Ovary (tissue), 10 donors: ENCODE measurements at places on chromosomes 1 and 21. TPM values are rescaled to one million over a fixed set of nuclear protein-coding genes. Genes with fewer than 3 reads are reported as not detected.

- H3K36me3 ChIP-seq, result no peaks in the 10 kb centered on the region
- H3K27me3 ChIP-seq, result no peaks in the 10 kb centered on the region
- no peak for DNase-seq
Observed at GRCh38 chr1:39632323-39632681, 7.1 kb downstream of the HEYL start.

DNA sequence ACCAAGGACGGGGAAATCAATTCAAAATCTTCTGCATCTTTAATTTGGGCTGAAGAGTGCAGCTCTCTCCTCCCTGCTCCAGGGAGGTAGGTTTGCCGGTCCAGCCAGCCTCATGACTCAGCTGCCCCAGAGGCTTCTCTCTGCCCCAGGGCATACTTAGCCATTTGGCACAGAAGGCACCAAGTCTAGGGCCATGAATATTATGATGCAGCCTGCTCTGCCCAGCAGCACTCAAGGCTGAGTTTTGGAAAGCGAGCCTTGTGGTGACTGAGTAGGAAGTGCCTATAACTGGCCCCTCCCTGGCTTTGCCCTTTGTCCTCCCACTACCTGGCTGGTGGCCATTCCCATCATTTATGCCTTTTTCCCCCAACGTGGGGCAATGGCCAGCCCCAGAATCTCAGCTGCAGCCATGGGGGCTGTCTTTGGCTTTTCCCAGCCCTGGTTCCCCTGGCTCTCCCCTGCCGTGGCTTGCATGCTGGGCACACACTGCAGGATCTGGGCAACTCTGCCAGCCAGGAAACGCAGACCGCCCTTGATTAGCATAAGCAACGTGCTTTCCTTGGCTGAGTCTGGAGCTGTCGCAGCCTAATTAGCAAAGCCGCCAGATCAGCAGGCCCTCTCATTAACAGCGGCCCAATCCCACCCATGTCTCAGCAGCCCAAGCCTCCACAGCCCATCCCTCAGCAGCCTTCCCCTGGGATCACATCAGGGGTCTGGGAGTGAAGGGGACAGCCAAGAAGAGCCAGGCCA is 258.6 kb upstream of the TMEM51 start:
- DNase-seq, result no peak
- no peaks in the 10 kb centered on the region for H3K36me3 ChIP-seq
- no peaks in the 10 kb centered on the region for H3K27me3 ChIP-seq
- no peaks in the 10 kb centered on the region for H3K4me1 ChIP-seq

DNA sequence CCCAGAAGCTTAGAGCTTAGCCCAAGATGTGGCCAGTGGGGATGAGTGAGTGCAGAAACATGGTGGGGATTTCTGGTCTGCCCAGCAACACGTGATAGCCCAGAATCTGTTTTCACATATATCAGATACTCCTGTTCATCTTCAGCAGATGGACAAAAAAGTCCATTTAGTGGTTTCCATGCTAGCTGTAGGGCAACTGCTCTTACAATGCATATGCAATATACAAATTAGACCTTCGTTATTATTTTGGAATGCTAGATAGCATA is 96.9 kb upstream of the SGIP1 start:
- no peaks in the 10 kb centered on the region for H3K27me3 ChIP-seq
- no peaks in the 10 kb centered on the region for H3K36me3 ChIP-seq
- H3K4me3 ChIP-seq, result no peak overlapping the region

- DNase-seq, result peak; percentile 24
- peak overlapping the region; percentile 49 for H3K4me3 ChIP-seq
- H3K36me3 ChIP-seq, result no peaks in the 10 kb centered on the region
Observed at GRCh38 chr1:107139833-107140702, 771 bp upstream of the NTNG1 start.

DNA sequence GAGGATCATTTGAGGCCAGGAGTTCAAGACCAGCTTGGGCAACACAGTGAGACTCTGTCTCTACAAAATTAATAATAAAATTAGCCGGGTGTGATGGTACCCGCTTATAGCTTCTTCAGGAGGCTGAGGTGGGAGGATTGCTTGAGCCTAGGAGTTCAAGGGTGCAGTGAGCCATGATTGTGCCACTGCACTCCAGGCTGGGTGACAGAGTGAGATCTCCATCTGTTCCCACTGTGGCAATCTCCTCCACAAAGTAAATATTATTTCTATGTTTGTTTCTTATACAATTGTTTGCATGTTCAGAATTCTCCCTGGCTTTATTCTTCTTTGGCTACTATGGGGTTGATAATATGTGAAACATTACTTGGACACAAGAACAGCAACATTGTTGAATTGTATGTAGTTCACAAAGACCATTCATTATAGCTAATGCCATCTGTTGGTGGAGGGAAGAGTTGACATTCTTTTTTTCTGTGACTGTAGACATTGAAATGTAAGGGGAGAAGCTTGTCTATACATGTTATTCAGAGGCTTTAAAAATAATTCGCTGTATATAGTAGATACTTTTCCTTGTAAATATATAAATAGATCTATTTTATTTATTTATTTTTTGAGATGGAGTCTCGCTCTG is 47.8 kb upstream of the SRSF10 start:
- H3K4me3 ChIP-seq, result no peak overlapping the region
- no peak for DNase-seq
- H3K36me3 ChIP-seq, result no peaks in the 10 kb centered on the region
- no peaks in the 10 kb centered on the region for H3K27me3 ChIP-seq

GRCh38 chr1:5150191-5150590 is 495.8 kb downstream of the AJAP1 start:
- no peak overlapping the region for H3K27ac ChIP-seq
- no peak for DNase-seq
- H3K4me3 ChIP-seq, result no peak overlapping the region
- H3K4me1 ChIP-seq, result no peaks in the 10 kb centered on the region
- no peaks in the 10 kb centered on the region for H3K27me3 ChIP-seq
- H3K36me3 ChIP-seq, result no peaks in the 10 kb centered on the region

- no peak for DNase-seq
- no peaks in the 10 kb centered on the region for H3K27me3 ChIP-seq
- no peaks in the 10 kb centered on the region for H3K36me3 ChIP-seq
- H3K4me3 ChIP-seq, result no peak overlapping the region
- no peaks in the 10 kb centered on the region for H3K4me1 ChIP-seq
Observed at GRCh38 chr1:11027316-11027715, 14.9 kb downstream of the TARDBP start.

DNA sequence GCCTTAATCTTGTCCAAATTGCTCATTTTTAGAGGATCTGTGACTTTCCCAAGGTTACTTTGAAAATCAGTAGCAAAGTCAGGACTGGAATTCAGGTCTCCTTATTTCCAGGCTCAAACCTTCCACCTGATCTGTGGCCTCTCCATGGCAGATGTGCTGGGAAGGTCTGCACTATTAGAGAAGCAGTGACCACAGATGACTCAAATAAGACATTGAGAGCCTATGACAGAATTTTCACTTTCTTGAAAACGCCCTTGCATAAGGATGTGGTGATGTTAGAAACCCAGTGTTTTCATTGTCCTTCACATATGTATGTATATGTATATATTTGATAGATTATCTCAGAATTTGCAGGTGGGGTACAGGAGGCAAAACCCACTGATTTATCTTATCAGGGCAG is 45.3 kb downstream of the TTC39A start:
- DNase-seq, result no peak
- no peaks in the 10 kb centered on the region for H3K27me3 ChIP-seq
- H3K4me3 ChIP-seq, result no peak overlapping the region
- H3K36me3 ChIP-seq, result no peaks in the 10 kb centered on the region

- H3K27ac ChIP-seq, result peak overlapping the region; percentile 72
- no peaks in the 10 kb centered on the region for H3K36me3 ChIP-seq
- no peaks in the 10 kb centered on the region for H3K27me3 ChIP-seq
- peaks cover 19% of the 10 kb centered on the region for H3K4me1 ChIP-seq
- peak; percentile 75 for DNase-seq
- no peak overlapping the region for H3K4me3 ChIP-seq
Observed at GRCh38 chr1:53183095-53183990, 13.3 kb upstream of the CPT2 start.

DNA sequence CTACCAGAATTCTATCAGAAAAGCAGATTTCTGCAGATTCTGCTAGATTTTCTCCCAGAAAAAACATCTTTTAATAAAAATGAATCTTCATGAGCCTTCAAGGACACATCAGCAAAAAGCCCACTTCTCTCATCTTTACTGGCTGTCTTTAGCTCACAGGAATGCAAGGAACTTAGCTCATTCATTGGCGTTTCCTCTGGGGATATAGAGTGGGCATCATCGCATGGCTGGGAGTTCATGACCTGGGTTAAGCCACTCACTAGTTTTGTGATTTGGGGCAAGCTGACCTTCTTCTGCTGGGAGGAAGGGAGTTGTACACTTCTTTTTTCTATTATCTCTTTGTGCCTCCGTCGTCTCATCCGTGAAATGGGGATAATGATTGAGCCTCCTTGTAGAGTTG is 149.7 kb downstream of the KAZN start:
- H3K36me3 ChIP-seq, result no peaks in the 10 kb centered on the region
- H3K27ac ChIP-seq, result no peak overlapping the region
- no peak overlapping the region for H3K4me3 ChIP-seq
- no peak for DNase-seq

- no peaks in the 10 kb centered on the region for H3K4me1 ChIP-seq
- no peak overlapping the region for H3K4me3 ChIP-seq
- no peak overlapping the region for H3K27ac ChIP-seq
Observed at GRCh38 chr1:62988867-62989266, 204.9 kb downstream of the ATG4C start.

DNA sequence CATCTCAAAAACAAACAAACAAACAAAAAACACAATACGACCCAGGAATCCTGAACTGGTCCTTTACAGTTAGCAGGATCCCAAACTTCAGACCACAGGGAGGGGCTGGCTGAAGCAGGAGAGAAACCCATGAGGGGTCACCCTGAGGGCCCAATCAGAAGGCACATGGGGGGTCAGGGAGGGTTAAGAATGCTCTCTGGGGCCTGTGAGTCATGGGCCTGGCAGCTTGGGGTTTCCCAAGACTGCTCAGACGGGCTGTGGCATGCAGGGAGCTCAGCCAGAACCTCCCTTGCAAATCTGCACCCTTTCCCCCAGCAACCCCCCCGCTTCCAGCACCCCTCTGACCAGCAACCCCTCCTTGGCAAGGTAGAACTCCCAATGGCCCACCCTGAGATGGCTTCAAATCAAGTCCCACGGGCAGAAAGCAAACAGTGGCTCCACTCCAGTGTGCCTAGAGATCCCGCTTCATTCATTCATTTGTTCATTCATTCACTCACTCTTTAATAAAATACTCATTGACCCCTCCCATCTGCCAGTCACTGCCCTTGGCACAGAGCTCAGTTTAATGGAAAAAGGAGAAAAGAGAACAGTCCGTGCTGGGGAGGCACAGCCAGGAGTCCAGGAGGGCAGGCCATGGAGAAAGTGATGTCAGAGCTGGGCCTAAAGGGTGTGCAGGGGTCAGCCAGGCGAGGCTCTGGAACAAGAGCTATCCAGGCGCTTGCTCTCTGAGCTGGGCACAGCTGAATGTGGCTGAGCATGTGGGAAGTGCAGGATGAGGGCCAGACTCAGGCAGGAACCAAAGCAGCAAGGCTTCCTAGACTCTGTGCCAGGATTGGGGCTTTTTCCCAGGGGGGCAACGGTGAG is 8.2 kb downstream of the UQCRHL start:
- H3K27ac ChIP-seq, result no peak overlapping the region
- H3K27me3 ChIP-seq, result no peaks in the 10 kb centered on the region
- H3K4me3 ChIP-seq, result no peak overlapping the region

- no peak overlapping the region for H3K27ac ChIP-seq
- H3K4me3 ChIP-seq, result no peak overlapping the region
- H3K27me3 ChIP-seq, result no peaks in the 10 kb centered on the region
- peaks cover under 1% of the 10 kb centered on the region for H3K4me1 ChIP-seq
- no peaks in the 10 kb centered on the region for H3K36me3 ChIP-seq
Observed at GRCh38 chr1:226995365-226996332, 55.6 kb downstream of the COQ8A start.

- DNase-seq, result no peak
- no peaks in the 10 kb centered on the region for H3K36me3 ChIP-seq
- H3K27ac ChIP-seq, result no peak overlapping the region
- no peak overlapping the region for H3K4me3 ChIP-seq
Observed at GRCh38 chr1:147472966-147473732, 68.2 kb upstream of the BCL9 start.

- no peaks in the 10 kb centered on the region for H3K36me3 ChIP-seq
- DNase-seq, result no peak
- H3K4me3 ChIP-seq, result no peak overlapping the region
Observed at GRCh38 chr1:219331424-219331823, 157.7 kb downstream of the LYPLAL1 start.

GRCh38 chr1:43300378-43301094 is at the start of gene TIE1:
TIE1 (plus strand) TSS chr1:43300982; CDS start chr1:43301072, 90 bp downstream.
- H3K4me1 ChIP-seq, result peaks cover 5% of the 10 kb centered on the region
- H3K4me3 ChIP-seq, result no peak within 1 kb of the TSS
- H3K36me3 ChIP-seq, result no peaks in the 10 kb centered on the region
- no peak for DNase-seq
- no peaks in the 10 kb centered on the region for H3K27me3 ChIP-seq
- no peak within 1 kb of the TSS for H3K27ac ChIP-seq

DNA sequence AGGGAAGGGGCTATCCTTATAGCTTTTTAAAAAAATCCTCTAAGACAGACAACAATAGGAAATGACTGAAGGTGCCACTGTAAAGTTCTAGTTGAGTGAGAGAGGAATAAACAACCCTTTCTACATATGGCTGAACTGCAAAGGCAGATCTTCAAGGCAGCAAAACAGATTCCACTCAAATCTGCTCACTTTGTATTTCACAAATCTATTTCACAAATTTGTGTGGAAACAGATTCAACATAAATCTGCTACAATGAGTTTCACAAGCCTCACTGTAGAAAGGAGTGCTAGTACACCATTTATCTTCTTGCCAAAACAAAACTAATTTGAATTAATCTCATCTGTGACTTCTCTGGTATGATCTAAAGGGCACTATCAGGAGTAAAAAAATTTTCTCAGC is 451.3 kb downstream of the PLA2G4A start:
- no peak for DNase-seq
- no peaks in the 10 kb centered on the region for H3K27me3 ChIP-seq
- no peaks in the 10 kb centered on the region for H3K36me3 ChIP-seq
- no peak overlapping the region for H3K27ac ChIP-seq

GRCh38 chr21:42381347-42381984 is 14.4 kb downstream of the TMPRSS3 start:
- no peaks in the 10 kb centered on the region for H3K36me3 ChIP-seq
- no peak overlapping the region for H3K4me3 ChIP-seq
- H3K27ac ChIP-seq, result no peak overlapping the region
- H3K27me3 ChIP-seq, result no peaks in the 10 kb centered on the region
- no peak for DNase-seq

PIK3R3 gene
- 15.9 TPM for total RNA-seq

SH2D1B gene
- not detected for total RNA-seq

GJA4 gene
- 9.5 TPM for total RNA-seq

KCNQ4 gene
- 0.96 TPM for total RNA-seq

SYT6 gene
- total RNA-seq, result 0.43 TPM

CD1C gene
- total RNA-seq, result not detected

CCDC30 gene
- total RNA-seq, result 5.2 TPM

SV2A gene
- total RNA-seq, result 7.5 TPM

HENMT1 gene
- 2.1 TPM for total RNA-seq
